Kidney tubule cell (primary cell): ENCODE measurements at places on chromosomes 6 and 20.
A peak's percentile ranks its signal among the peaks of the same experiment; 100 is the strongest.

DNA sequence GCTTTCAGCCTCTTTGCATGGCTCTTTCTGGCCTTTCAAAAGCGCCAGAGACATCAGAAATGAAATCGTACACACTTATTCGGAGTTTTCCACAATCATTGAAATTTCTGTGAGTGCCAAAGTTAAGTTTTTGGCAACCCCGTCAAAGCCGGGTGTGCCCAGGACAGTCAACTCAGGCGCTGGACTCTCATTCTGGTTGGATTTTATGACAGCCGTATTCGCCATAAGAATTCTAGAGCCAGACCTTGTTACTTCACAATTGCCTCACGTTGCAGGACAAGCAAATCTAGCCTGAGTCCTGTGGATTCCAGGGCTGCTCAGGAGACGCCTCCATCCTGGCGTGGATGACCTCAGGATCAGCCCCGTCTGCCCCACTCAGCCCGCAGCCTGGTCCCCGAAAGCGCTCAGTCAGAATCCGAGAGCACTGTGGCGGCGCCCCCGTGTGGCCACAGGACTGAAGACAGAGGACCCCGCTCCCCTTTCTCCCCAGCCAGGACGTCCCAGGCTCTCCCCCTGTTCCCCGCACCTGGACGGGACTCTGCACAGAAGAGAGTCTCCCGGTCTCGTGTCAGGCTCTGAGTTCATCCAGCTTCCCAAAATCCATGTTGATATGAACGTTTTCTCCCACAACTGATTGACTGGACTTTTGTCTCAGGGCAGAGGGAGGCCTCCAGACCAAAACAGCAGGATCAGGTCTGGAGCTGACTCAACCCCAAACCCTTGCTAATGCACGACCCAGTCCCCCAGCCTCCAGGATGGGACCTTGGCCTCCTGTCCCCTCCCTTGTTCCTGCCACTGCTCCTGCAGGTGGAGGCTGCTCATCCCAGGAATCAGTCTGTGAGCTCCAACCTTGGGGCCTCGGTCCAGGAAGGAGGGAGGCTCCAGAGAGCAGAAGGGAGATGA, 38.2 kb downstream of the MICA start:
- peak; percentile 56 for DNase-seq

DNA sequence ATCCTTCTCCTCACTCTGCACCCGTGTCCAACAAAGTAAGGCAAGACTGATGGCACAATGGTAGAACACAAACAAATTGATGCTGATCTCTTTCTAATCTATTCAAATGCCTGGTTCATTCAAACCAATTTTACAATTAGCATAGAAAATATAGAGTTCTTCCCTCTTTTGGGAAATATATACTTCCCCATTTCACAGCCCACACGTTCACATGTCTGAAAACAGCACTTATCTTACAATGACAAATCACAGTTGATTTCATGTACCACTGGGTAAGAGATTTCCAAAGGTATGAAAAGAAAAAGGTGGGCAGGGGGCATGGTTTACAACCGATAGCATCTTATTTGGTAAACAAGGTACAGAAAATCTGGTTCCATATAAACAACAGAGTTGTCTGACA, 137.6 kb downstream of the RNGTT start:
- no peak for DNase-seq

GRCh38 chr6:89118931-89119330, 1.1 kb upstream of the SRSF12 start:
- no peak for DNase-seq

- no peak for DNase-seq
These were observed 70.5 kb upstream of the FKBP1C start for GRCh38 chr6:63140692-63141318.

DNA sequence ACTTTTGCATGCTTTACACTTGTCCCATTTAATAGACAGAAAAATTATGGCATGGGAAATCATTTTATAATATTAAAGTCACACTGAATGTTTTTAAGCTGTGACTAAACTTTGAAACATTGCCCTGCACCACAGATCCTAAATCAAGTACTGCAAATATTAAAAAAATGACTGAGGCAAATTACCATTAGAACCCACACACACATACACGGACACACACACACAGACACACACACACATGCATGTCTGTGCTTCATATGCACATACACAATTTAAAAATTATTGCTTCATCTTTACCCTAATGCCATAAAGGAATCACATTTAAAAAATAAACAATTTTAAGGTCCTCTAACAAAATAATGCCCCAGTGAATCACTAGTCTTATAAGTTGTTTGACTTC, 19.9 kb downstream of the CYP24A1 start:
- no peak for DNase-seq

DNA sequence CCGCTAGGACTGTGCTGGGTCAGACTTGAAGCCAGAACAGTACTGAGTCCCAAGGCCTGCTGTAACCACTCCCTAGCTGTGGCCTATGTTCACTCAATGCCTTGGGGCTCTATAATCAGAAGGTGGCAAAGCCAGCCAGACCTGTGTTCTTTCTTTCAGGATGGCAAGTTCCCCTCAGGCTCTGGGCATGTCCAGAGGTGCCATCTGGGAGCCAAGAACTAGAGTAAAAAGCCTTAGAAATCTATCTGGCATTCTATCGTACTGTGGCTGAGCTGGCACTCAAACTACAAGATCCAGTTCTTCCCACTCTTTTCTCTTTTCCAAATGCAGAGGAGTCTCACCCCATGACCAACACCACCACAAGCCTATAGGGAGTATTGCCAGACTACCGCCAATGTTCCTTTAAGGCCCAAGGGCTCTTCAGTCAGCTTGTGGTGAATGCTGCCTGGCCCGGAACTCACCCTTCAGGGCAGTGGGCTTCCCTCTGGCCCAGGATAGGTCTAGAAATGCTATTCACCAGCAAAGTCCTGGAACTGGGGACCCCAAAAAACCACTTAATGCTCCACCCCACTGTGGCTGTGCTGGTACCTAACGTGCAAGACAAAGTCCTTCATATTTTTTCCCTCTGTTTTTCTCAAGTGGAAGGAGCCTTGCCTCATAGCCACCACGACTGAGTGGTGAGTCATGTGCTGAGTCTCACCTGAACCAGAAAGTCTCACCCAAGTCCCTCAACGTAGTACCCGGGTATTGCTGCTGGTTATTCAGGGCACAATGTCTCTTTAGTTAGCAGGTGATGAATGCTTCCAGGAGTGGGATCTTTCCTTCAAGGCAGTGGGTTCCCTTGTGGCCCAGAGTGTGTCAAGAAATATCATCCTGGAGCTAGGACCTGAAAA, 8.6 kb upstream of the SIRPB2 start:
- DNase-seq = peak; percentile 64

DNA sequence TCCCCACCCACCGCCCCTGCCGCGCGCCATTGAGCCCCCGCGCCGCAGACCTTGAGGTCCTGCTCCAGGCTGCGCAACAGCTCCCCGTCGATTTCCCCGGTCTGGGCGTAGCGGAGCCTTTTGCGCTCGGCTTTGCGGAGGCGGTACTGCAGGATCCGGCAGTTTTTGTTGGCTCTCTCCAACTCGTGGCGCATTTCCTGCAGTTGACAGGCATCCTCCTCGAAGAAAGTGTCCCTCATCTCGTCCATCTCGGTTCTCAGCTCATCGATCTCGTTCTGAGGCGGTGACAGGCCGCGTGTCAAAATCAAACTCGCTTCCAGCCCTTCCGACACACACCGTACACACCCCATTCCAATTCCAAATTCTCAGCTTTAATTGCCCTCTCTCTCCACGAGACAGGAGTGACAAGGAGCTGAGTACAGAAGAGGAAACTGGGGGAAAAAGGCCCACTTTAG, 4.3 kb downstream of the MTCL3 start:
- DNase-seq = peak; percentile 66

DNA sequence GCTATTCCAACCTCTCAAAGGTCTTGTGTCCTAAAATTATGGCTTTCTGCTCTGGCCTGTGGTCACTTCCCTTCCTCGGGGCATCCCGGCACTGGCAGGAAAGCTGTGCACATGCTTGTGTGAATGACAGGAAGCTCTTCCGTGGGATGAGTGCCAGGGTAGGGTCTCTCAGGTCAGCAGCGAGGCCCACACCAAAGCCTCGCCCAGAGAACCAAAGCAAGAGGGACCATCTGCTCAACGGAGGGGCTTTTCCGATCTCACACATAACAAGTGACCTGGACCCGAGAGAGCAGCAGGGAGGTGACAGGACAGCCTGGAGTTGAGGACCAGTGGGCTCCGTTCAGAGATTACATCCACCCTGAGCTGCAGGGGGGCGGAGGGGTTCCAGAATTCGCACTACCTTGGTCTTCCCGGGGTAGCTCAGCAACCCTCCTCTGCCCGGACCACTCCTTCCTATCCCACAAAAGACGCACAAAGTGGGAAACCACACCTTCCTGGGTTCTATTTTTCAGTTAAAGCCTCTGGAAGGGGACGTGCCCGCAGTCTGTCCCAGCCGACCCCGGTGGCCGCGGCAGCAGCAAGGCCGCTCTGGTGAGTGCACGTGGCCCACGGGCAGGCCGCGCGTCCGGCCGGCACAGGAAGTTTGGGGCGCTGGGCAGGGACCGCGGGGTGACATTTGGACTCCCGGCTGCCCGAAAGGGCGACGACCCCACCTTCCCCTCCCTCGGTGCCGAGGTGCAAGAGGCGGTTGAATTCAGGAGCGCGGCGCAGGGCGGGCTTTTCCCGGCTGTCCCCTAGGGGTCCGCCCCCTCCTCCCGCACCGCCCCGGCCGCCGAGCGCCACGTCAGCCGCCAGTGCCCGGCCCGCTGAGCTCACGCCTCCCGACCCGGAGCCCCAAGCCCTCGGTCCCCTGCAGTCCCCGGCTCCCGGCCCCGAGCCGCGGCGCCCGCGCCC, 988 bp downstream of the TXNDC5 start:
- peak; percentile 60 for DNase-seq

DNA sequence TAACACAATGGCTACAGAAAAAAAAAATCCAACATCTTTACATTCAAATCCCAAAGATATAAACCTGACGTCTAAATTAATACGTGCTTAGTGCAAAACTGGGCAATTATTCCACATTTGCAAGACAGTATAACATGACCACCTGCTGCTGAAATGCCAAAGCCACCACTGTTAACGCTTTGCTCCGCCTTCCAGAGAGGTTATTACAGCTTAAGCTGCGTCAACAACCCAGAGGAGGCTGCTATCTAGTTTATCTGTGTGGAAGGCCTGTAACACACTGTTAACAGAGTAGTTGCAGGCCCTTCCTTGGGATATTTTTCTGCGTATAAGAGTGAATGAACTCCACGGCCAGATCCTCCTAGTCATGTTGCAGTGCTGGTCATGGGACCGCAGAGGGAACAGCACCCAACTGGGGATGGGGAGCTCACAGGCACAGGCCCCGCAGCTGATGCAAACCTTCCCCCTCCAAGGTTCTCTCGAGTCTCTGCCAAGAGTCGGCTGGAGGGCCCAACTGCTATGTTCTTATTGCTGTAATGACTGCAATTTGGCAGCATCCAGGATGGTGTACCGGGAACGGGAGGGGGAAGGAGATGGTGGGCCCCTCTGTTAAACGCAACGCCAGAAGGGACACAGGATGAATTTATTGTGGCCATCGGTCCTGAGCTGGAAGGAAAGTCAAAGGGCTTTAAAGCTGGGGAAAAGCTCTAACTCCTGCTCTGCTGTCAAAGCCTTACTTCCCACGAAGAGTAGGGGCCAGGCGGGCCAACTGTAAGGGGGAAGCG, 993 bp upstream of the NCOA7 start:
- peak; percentile 34 for DNase-seq

DNA sequence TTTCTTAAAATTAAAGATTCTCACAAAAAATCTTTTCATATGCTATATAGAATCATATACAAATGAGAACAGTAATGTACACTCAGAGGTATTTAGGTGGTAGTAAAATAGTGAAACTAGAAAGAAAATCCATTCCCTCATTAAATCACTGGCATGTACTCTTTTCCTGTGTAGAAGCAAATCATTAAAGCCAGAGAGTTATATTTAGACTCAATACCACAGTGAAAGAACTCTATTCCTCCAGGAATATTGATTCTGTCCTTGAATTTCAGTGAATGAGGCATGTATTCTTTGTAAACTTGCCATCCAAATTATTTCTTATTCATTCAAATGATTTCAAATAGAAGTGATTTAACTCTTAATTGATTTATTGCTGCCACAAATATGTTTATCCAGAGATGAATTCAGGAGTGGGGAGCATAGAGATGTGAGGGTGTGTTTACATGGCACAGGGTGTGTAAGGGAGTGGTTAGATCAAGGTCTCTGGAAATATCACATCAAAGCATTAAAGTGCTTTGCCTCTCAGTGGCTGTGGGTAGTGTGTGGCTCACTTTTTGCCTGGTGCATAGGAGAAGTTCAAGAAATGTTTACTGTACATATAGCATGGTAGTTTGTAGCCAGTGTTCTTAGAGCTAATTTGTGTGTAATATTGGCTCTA, 141.2 kb downstream of the FAM83B start:
- DNase-seq = no peak
